ENCODE measurements at places on chromosomes 3 and 15.

DNA sequence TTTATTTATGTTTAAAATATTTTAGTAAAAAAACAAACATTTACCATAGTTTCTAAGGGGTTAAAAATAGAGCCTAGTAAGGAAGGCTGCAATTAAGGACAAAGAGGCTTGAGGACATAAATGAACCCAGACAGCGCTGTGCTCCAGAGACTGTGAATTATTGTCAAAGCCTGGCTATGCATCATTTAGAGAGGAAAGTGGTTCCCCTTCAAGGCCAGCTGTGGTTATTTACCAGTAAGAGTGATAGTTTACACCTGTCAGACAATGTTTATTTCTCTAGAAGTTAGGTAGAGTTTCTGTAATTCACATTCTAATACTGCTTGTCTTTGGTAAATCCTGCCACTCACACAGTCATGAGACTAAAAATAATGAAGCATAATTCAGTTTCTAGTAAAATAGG is 32.4 kb upstream of the PIK3R4 start:
- peak; percentile 56 for DNase-seq

DNA sequence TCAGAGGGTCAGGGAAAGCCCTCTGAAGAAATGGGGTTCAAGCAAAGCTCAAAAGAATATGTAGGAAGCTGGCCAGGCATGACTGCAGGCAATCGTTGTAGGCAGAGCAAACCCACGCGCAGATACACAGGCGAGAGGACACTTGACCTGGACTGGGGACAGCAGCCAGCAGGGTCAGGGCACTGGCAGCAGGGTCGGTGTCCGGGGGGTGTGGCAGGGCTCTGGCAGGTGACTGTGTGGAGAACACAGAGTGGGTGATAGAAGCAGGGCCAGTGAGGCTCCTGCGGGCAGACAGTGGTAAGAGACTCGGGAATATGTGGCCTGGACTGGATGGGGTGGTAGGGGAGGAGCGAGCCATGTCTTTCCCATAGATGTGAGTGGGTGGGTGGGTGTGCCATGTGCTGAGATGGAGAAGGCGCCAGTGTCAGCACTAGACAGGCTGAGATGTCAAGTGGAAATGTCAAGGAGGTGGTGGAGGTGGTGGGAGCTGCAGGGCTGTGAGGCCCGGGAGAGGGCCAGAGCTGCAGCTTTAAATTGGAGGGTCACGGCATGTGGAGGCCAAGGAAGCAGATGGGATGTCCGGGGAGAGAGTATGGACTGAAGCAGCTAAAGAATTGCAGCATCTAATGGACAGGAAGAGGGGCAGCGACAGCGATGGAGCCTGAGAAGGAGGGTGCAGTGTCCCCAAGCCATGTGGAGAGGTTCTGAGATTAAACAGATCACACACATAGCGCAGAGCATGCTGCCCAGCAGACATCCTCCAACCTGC is 13.4 kb downstream of the TMEM43 start:
- DNase-seq, result no peak

DNA sequence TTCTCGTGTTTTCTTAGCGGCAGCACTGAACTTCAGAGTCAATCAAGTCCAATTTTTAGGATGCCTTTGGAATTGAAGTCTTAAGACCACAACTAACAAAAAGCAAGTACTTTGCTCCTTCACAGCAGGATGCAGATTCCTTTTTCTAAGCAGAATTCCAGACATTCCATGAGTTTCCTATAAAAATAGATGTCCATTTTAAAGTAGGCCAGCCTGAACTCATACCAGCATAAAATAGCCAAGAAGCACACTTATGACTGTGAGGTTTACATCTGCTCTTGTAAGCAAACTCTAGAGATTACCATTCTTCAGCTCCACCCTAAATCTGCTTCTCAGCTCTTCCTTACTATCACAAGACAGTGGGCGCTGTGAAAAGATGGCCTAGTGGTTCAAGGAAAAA is 85.8 kb downstream of the THBS1 start:
- DNase-seq, result no peak

- DNase-seq, result no peak
Measured at GRCh38 chr3:125123451-125124305, 67.9 kb upstream of the HEG1 start.

- DNase-seq, result no peak
Measured at GRCh38 chr3:118541796-118542195, 492.9 kb downstream of the IGSF11 start.

DNA sequence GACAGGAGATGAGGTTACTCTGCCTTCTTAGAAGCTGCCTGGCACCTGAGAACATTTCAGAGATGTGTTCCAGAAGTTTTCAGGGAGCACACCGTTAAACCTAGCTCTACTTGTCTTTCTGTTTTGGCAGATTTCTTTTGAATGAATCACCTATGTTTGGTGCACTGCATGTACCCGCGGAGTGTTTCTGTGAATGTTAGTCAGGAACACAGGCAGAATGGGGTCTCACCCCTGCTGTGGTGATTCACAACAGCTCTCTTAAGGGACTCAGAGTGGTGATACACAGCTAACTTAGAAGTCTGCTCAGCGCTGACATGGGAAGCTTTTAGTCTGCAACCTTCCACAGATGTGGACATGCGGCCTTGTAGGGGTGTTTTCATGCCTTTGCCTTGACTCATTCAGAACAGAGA is 24.0 kb downstream of the TSEN2 start:
- no peak for DNase-seq

DNA sequence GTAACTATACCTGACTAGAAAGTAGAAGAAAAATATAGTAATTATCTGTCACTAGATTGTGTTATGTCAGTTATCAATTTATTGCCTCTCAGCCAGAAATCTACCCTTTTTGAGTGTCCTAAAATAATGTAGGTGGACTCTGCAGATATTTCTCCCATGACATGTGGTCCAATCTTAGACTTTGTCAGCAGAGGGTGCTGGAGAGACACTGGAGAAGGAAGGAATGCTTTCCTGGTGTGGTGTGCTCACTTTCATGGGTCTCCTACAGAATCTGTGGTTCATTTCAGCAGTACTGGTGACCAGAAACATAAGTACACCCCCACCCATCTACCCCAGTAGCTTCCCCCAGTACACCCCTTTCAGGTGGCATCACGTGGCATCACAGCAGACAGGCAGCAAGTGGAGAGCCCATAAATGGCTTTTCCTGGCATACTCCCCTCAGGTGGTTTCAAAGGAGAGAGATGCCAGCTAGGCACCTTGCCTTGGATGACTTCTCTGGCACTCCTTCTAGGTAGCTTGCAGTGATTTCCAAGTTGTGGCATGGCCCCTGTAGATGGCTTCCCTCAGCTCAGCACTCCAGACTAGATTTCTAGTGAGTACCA is 114.7 kb downstream of the GADL1 start:
- DNase-seq, result peak; percentile 19

GRCh38 chr15:22933641-22934061 is 46.5 kb downstream of the CYFIP1 start:
- no peak for DNase-seq

- no peak for DNase-seq
Measured at GRCh38 chr3:149366031-149366430, 11.4 kb downstream of the TM4SF1 start.

DNA sequence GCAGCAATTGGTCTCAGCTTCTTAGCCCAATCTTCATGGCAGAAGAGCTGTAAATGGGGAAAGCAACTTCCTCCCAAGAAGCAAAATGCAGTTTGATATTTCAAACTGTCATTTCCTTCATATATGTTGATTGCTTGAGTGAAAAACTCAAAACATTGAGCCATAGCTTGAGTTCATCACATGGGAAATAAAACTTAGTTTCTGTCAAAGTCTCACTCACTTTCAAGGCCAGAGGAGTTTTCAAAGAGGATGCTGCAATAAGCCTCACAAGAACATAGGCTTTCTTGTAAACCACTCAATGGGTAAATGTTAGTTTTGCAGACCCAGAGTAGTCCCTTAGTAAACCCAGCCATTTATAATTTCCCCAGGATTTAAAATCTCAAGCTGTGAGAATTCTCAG is 29.1 kb upstream of the SUCLG2 start:
- DNase-seq, result peak; percentile 7

GRCh38 chr3:50971487-50971924 is 296.8 kb downstream of the DOCK3 start:
- peak; percentile 71 for DNase-seq

- DNase-seq, result no peak
Measured at GRCh38 chr3:4474683-4475490, 7.8 kb upstream of the SUMF1 start.

DNA sequence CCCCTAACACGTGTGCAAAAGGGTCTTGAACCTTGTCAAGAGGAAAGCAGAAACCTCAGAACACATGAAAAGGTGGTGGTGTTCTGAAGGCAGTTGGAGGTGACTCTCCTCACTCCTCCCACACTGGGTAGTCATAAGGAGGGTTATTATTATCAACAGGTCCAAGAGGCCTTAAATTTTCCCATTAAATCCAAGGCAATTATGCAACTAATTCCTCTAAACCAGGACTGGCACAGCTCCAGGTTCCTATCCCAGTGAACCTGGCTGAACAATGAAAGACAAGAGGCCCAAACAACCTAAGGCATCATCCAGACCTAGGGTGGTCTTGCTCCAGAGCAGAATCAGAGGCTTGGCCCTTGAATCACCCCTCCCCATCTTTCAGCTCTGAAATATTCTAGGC is 15.0 kb downstream of the MYLK start:
- DNase-seq, result no peak

DNA sequence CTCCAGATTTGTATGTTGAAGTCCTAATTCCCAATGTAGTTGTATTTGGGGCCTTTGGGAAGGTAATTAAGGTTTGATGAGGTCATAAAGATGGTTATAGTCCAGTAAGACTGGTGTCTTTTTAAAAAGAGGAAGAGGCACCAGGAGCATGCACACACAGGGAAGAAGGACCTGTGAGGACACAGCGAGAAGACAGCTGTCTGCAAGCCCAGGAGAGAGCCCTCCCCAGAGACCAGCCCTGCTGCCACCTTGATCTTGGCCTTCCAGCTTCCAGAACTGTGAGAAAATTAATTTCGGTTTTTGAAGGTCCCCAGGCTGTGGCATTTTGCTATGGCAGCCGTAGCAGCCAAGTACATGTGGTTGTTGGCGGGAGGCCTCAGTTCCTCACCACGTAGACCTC is 32.8 kb upstream of the TSEN2 start:
- DNase-seq, result no peak

DNA sequence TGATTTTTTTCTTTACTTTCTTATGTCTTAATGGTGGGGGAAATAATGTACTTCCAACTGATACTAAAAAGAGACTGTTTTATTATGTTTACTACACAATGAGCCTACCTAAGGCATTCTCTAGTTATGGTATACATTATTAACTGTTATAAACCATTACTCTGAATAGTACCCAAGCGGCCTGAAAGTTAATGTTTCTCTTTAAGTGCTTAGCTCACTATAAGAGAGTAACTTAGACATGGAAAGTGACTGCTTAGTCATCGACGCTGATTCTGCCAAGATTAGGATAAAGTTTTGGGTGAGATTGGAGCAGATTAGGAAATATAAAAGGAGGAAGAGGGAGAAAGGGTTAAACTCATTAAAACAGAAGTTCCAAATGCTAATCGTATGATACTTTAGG is 365.0 kb downstream of the NLGN1 start:
- DNase-seq, result no peak

DNA sequence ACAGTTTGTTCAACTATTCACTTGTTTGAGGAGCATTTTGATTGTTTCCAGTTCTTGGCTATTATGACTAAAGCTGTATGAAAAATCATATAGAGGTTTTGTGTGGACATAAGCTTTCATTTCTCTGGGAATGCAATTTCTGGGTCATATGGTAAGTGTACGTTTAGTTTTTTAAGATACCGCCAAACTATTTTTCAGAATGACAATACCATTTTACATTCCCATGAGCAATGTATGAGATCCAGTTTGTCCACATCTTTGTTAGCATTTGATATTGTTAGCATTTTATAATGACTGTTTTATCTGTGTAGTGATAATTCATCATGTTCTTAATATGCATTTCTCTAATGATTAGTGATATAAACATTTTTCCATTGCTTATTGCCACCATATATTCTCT is 258.7 kb upstream of the CTNNB1 start:
- no peak for DNase-seq

DNA sequence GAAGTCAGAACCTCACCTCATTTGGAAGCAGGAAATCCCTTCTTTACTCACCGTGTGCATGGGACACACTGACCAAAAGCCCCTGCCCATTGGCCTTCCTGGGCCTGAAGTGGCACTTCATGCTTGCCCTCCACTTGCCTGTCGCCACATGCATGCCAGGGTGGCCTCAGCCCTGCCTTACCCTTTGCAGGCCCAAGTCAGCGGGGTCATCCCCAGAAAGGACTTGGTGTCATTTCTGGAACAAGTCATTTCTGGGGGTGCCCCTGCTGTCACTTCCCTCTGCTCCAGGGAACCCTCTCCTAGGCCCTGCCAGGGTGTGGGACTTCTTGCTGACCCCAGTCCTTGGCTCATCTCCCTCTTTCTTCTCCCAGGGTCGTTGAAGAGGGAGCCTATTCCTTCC is 59.9 kb upstream of the CGNL1 start:
- DNase-seq, result no peak

GRCh38 chr3:99388780-99389179 is 249.6 kb upstream of the COL8A1 start:
- DNase-seq, result no peak

DNA sequence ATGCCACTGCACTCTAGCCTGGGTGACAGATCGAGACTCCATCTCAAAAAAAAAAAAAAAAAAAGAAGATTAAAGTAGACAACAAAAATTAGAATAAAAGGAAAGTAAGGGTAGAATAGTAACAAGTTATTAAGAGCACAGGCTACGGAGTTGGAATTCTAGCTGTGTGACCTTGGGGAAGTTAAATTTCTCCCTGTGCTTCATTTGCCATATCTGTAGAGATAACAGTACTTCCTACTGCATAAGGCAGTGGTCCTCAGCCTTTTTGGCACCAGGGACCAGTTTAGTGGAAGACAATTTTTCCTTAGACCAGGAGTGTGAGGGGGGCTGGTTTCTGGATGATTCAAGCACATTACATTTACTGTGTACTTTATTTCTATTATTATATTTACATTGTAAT is 28.7 kb upstream of the TMEM42 start:
- no peak for DNase-seq

DNA sequence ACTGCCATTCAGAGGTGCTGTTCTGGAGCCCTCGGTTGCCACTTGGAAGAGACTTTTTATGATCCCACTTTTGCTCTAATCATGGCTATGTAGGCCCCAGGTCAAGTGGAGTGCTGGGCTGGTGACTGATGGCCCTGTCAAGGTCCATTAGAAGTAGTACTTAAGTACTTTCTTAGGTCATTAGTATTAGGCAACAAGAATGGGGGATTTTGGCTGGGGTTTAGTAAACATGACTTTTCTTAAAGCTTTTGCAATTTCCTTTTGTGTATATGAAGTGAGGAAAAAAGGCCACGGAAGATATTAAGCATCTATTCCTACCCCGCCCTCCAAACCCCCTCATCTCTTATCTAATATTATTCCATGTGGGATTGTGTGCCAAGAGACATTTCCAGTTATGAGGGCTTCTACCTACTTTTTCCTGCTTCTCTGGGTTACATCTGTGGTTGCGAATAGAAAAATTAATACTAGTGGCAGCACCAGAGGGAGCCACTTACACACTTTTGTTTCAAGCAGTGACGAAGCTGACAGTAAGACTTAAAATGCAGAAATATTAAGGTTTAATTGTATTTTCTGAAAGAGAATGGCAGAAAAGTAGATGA is 13.9 kb downstream of the NLGN1 start:
- no peak for DNase-seq
